Ovary (tissue), 10 donors: ENCODE measurements at places on chromosomes 3 and 15.

GRCh38 chr3:125357032-125357658 lies 18.0 kb downstream of the ZNF148 start:
- H3K27ac ChIP-seq, result no peak overlapping the region
- peak overlapping the region; percentile 43 for H3K4me3 ChIP-seq
- no peaks in the 10 kb centered on the region for H3K36me3 ChIP-seq

GRCh38 chr3:66706890-66707289 lies 206.1 kb upstream of the LRIG1 start:
- no peaks in the 10 kb centered on the region for H3K4me1 ChIP-seq
- H3K27me3 ChIP-seq, result no peaks in the 10 kb centered on the region
- H3K4me3 ChIP-seq, result no peak overlapping the region
- no peak overlapping the region for H3K27ac ChIP-seq
- DNase-seq, result no peak

GRCh38 chr3:86869566-86869965 lies 121.4 kb downstream of the VGLL3 start:
- no peak overlapping the region for H3K4me3 ChIP-seq
- DNase-seq, result no peak
- H3K27me3 ChIP-seq, result no peaks in the 10 kb centered on the region
- H3K36me3 ChIP-seq, result no peaks in the 10 kb centered on the region

DNA sequence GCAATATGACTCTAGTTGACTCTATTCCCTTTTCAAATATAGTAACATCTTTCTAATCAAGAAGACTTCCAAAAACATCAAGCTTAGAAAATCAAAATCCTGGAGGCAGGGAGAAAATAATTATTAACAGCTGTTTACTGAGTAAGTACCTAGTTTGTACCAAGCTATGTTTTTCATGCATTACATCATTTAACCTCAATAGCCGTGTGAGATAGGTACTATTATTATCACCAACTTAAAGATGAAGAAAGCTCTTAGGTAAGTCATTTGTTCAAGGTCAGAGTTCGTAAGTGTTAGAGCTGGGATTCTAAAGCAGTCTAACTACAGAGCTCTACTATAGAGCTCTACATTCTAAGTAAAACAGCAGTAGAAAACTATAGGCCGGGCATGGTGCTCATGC lies 41.6 kb downstream of the GSK3B start:
- no peak overlapping the region for H3K27ac ChIP-seq
- H3K27me3 ChIP-seq, result no peaks in the 10 kb centered on the region
- no peak for DNase-seq

GRCh38 chr3:184180165-184180564 lies 5.5 kb downstream of the AP2M1 start:
- no peak overlapping the region for H3K4me3 ChIP-seq
- peaks cover 5% of the 10 kb centered on the region for H3K4me1 ChIP-seq
- no peak overlapping the region for H3K27ac ChIP-seq
- H3K36me3 ChIP-seq, result no peaks in the 10 kb centered on the region

DNA sequence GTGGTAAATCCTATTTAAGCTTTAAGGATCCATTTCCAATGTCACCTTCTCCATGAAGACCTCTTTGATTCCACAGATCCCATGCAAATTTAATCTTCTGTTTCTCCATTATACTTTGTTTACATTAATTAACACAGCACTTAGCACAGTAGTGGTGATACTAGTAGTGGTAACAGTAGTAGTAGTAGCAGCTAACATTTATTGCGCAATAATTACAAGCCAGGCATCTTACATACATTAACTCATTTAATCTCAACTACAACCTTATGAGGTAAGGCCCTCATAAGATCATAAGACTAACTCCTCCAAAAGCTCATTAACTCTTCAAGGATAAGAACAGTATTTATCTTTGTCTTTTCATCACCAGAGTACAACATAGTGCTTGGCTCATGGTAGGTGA lies 54.8 kb upstream of the FSIP1 start:
- H3K27ac ChIP-seq, result no peak overlapping the region
- no peaks in the 10 kb centered on the region for H3K4me1 ChIP-seq
- H3K4me3 ChIP-seq, result no peak overlapping the region
- H3K27me3 ChIP-seq, result no peaks in the 10 kb centered on the region
- DNase-seq, result no peak

- no peaks in the 10 kb centered on the region for H3K27me3 ChIP-seq
- no peak for DNase-seq
- no peak overlapping the region for H3K4me3 ChIP-seq
- H3K36me3 ChIP-seq, result no peaks in the 10 kb centered on the region
These were observed 13.7 kb downstream of the TKT start for GRCh38 chr3:53242155-53242554.

- H3K4me1 ChIP-seq, result peaks cover 7% of the 10 kb centered on the region
- no peak overlapping the region for H3K4me3 ChIP-seq
- no peak overlapping the region for H3K27ac ChIP-seq
These were observed 31.6 kb downstream of the SCAP start for GRCh38 chr3:47444103-47444502.

DNA sequence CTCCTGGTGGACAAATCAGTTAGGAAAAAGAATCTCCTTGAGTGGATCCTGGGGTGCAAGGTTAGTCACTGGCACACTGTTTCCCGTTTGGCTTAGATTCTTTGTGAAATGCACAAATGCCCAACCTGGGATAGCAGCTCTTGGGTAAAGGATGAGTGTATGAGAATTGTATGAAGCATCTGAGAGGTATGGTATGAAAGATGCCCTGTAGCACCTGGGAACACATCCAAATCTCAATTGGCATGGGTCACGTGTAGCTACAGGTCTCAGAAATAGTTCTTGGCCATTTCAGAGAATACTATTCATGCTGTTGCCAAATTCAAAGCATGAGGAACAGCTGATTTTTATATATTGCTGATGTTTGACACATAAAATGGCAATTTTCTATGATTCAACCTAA lies 84.3 kb downstream of the KCNH8 start:
- no peak for DNase-seq
- H3K36me3 ChIP-seq, result no peaks in the 10 kb centered on the region
- H3K27ac ChIP-seq, result no peak overlapping the region
- H3K4me1 ChIP-seq, result no peaks in the 10 kb centered on the region
- H3K4me3 ChIP-seq, result no peak overlapping the region

DNA sequence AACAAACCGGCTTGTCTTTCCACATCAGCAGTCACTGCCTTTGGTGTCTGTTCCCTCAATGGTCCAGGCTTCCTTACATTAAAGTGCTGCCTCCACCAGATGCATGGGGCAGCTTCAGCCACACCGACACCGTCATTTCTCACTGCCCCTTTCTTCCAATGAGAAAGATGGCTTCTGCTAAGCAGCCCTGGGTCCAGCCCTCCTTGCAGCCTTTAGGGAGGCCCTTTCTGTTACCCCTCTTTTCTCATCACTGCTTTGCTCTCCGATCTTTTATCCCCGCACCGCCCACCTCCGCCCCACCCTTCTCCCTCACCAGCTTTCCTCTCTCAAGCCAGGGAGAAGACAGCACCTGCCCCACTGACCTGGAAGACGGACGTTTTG lies 28.2 kb upstream of the CXCR6 start:
- H3K4me1 ChIP-seq, result no peaks in the 10 kb centered on the region
- no peaks in the 10 kb centered on the region for H3K36me3 ChIP-seq
- DNase-seq, result no peak
- H3K27ac ChIP-seq, result no peak overlapping the region

DNA sequence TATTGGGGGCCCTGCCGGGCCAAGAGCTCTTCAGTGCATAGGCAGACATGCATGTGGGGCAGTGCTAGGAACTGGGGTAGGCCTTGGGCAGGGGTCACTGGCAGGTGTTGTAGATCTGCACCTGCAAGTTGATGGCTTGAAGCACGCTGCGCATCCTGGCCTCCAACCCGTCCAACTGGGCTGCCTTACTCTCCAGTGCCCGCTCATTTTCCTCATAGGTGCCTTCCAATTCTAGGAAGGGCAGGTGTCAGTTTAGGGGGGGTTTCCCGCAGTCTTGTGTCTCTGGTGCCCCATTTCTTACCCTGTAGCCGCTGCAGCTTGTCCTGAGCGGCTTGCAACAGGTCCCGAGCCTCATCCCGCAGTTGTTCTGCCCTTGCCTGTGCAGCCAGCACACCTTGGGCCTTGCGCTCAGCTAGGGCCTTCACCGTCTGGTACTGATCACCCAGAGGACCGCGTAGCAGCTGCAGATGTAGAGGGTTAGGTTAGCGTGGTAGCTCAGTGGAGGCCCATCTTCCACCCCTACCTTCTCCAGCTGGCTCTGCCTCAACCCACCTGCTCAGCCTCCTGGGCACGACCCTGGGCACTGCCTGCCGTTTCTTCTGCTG lies 611 bp upstream of the USP19 start:
- H3K27me3 ChIP-seq, result no peaks in the 10 kb centered on the region
- no peak for DNase-seq
- H3K36me3 ChIP-seq, result no peaks in the 10 kb centered on the region
- peak overlapping the region; percentile 80 for H3K4me3 ChIP-seq

- H3K36me3 ChIP-seq, result no peaks in the 10 kb centered on the region
- H3K4me3 ChIP-seq, result no peak overlapping the region
- no peaks in the 10 kb centered on the region for H3K4me1 ChIP-seq
- DNase-seq, result no peak
- no peaks in the 10 kb centered on the region for H3K27me3 ChIP-seq
These were observed 166.9 kb downstream of the ABHD5 start for GRCh38 chr3:43857361-43858293.

DNA sequence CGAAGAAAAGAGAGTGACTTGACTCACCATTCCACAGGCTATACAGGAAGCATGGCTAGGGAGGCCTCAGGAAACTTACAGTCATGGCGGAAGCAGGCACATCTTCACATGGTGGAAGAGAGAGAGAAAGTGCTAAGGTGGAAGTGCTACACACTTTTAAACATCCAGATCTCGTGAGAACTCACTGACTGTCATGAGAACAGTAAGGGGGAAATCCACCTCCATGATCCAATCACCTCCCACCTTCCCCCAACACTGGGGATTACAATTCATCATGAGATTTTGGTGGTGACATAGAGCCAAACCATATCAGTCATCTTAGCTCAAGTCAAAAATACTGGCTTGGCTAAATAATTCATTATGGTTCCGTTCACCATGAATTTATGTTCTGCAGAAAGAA lies 45.3 kb upstream of the NEDD4 start:
- H3K4me1 ChIP-seq, result no peaks in the 10 kb centered on the region
- H3K27ac ChIP-seq, result no peak overlapping the region
- H3K27me3 ChIP-seq, result no peaks in the 10 kb centered on the region

- H3K36me3 ChIP-seq, result no peaks in the 10 kb centered on the region
- H3K27ac ChIP-seq, result no peak overlapping the region
These were observed 172.9 kb upstream of the CTDSPL start for GRCh38 chr3:37688756-37689155.

DNA sequence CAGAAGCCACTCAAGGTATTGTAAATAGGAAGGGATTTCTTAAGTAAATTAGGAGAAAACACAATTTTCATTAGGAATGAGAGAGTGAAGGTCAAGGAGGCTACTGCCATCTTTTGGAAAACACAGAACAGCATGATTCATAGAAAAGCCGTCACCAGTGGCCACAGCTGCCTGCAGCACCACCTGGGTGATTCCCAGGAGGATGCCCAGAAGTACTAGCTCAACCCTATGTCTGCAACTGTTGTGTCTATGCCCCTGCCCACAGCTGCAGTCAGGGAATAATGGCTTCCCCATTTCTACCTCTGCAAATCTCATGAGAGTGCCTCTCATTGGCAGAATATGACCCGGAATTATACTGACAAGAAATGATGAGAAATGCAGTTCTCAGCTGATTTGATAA lies 300.0 kb downstream of the IGSF11 start:
- H3K4me3 ChIP-seq, result no peak overlapping the region
- no peaks in the 10 kb centered on the region for H3K27me3 ChIP-seq
- H3K36me3 ChIP-seq, result no peaks in the 10 kb centered on the region
- H3K27ac ChIP-seq, result no peak overlapping the region
- H3K4me1 ChIP-seq, result no peaks in the 10 kb centered on the region

GRCh38 chr15:89496155-89497098 lies at the start of gene RHCG:
Gene RHCG, minus strand, starts transcription at chr15:89496583. Its CDS starts 39 bp downstream, at chr15:89496544.
- no peak within 1 kb of the TSS for H3K4me3 ChIP-seq
- H3K4me1 ChIP-seq, result peaks cover 4% of the 10 kb centered on the region
- H3K36me3 ChIP-seq, result no peaks in the 10 kb centered on the region
- no peaks in the 10 kb centered on the region for H3K27me3 ChIP-seq
- no peak within 1 kb of the TSS for H3K27ac ChIP-seq

DNA sequence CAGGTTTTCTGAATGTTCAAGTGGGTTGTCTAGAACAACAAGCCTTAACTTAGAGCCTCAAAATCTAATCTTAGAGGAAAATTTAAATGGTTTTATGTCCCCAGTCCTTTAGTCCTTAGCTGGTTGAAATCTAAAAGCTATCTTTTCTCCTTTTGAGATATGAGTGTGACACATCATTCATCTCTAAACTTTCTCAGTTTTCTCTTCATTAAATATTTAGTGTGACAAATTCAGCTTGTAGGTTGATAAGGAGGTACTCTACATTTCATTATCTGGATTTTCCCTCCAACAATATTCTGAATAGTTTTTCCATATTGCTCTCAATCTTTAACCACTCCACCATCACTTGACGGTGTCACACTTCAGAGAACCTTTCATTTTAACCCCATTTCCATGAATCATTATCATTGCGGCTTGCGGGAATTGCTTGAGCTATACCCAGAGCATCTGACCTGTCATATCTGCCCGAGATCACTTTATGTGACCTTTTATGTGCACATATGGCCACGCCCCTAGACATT lies 16.1 kb upstream of the ATP8B4 start:
- H3K27me3 ChIP-seq, result no peaks in the 10 kb centered on the region
- H3K27ac ChIP-seq, result no peak overlapping the region
- H3K36me3 ChIP-seq, result no peaks in the 10 kb centered on the region
- H3K4me1 ChIP-seq, result no peaks in the 10 kb centered on the region
- no peak for DNase-seq
- H3K4me3 ChIP-seq, result no peak overlapping the region

DNA sequence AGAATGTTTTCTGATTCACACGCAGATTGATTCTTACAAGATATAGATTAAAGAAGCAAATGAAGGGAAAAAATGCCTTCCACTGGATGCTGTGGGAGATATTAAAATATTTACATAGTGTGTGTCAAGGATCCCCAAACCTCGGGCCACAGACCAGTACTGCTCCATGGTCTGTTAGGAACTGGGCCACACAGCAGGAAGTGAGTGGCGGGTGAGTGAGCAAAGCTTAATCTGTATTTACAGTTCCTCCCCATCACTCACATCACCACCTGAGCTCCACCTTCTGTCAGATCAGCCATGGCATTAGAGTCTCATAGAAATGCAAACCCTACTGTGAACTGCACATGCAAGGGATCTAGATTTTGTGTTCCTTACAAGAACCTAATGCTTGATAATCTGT lies 552.6 kb upstream of the GOLIM4 start:
- H3K27me3 ChIP-seq, result no peaks in the 10 kb centered on the region
- H3K4me1 ChIP-seq, result no peaks in the 10 kb centered on the region
- no peak for DNase-seq
- no peaks in the 10 kb centered on the region for H3K36me3 ChIP-seq
- no peak overlapping the region for H3K4me3 ChIP-seq

- no peaks in the 10 kb centered on the region for H3K36me3 ChIP-seq
- H3K4me1 ChIP-seq, result no peaks in the 10 kb centered on the region
- no peaks in the 10 kb centered on the region for H3K27me3 ChIP-seq
- H3K4me3 ChIP-seq, result no peak overlapping the region
- no peak for DNase-seq
- no peak overlapping the region for H3K27ac ChIP-seq
These were observed 14.1 kb downstream of the MGLL start for GRCh38 chr3:127808197-127808596.

- no peak overlapping the region for H3K27ac ChIP-seq
- no peaks in the 10 kb centered on the region for H3K36me3 ChIP-seq
- no peak for DNase-seq
These were observed 6.4 kb downstream of the ROBO1 start for GRCh38 chr3:79761441-79761840.
